Heart left ventricle (tissue), 16 donors: ENCODE measurements at places on chromosomes 2 and 18. TPM values are rescaled to one million over a fixed set of nuclear protein-coding genes. Genes with fewer than 3 reads are reported as not detected.

LINC00305 gene
- not detected for total RNA-seq

SCN9A gene
- total RNA-seq, result 1.1 TPM

C2orf78 gene
- total RNA-seq, result not detected

PAX8 gene
- total RNA-seq, result 0.48 TPM

DUSP19 gene
- 6.0 TPM for total RNA-seq

IL1A gene
- 0.13 TPM for total RNA-seq

PJVK gene
- total RNA-seq, result 1.5 TPM

SERPINB13 gene
- total RNA-seq, result not detected

TMEM37 gene
- total RNA-seq, result 3.0 TPM

FLACC1 gene
- 7.6 TPM for total RNA-seq

ALPI gene
- total RNA-seq, result not detected

WDR12 gene
- 34.0 TPM for total RNA-seq

NGEF gene
- 0.28 TPM for total RNA-seq

SNED1 gene
- 11.1 TPM for total RNA-seq

STEAP3 gene
- 16.9 TPM for total RNA-seq

DYTN gene
- not detected for total RNA-seq

CD8A gene
- not detected for total RNA-seq

FMNL2 gene
- total RNA-seq, result 4.7 TPM

RAPGEF4 gene
- total RNA-seq, result 21.2 TPM

DOK1 gene
- total RNA-seq, result 4.8 TPM

OSR1 gene
- total RNA-seq, result 2.2 TPM

CRACDL gene
- total RNA-seq, result 1.1 TPM

LOXHD1 gene
- 0.32 TPM for total RNA-seq

SLC40A1 gene
- 54.8 TPM for total RNA-seq

GRCh38 chr2:20365249-20365817 is 14.7 kb upstream of the PUM2 start:
- no peak for DNase-seq

- no peak for DNase-seq
Measured at GRCh38 chr2:10559634-10560224, 111.6 kb upstream of the ODC1 start.

DNA sequence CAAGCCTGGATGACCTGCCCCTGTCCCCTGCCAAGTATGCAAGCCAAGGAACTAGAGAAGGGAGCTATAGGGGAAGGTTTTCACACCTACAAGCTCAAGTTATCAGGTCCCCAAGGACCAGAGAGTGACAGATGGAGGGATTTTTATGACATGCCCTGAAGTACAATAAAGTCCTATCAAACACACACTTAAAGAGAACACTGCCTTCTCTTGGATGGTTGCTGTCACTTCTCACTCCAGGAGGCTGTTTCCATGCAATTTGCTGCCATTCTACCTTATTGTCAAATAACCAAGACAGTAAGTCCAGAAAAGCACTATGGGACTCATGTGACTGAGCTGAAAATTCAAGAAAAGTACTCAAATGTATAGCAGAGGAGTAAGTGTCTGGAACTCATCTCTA is 76.6 kb upstream of the DDX18 start:
- DNase-seq, result no peak

DNA sequence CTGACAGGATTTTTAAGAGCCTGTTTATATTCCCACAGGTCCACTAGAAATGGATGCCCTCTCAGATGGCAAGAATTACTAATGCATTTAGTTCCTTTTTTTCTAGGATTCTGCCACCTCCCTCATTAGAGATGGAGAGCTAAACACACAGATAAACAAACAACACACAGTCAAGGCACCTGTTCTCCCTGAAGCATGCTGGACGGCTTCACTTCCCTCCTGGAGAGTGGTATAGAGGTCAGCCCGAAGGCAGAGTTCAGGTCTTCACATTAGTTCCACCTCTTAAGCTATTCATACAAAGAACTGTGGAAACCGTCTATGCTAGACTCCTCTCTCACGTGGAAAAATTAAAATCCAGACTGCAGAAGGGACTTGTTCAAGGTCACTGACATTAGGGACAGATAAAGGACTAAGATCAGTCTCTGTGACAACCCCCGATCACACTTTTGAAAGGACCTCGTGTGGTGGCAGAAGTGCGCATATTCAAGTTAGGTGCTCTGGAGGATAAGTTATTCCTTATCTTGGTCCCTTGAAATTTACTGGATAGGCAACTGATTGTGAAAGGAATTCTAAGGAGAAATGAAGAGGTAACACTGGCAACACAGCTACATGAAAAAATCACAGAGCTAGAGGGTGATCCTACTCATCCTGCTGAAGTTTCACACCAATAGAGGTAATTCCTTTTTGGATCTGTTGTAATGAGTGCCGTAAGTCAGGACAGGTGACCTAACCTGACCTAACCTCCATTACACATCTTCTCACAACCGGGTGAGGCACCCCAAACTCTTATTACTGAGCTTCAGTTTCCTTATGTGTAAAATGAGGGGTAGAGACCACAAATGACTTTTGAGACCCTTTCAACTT is 75.1 kb downstream of the SPRED2 start:
- DNase-seq, result no peak

DNA sequence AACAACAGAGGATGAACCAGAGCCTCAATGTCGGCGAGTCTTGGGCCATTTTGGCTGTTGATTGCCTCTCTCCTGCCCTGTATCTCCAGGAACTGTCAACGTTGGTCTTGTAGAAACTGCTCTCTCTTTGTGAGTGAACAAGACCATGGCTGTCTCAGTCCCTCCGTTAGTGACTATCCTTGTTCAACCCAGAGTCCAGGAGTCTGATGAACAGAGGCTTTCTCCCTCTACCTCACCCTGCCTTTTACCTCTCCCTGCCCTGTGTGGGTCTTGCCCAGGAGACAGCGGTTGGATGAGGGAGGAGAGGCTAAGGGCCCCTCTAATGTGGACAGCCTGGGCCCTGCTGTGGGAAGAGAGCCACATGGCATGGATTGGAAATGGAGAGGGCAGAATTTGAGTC is 32.8 kb downstream of the INPP4A start:
- DNase-seq, result no peak

GRCh38 chr2:133837441-133838094 is 269.3 kb upstream of the NCKAP5 start:
- DNase-seq, result no peak

- no peak for DNase-seq
Measured at GRCh38 chr2:2456721-2457120, 125.6 kb upstream of the MYT1L start.

DNA sequence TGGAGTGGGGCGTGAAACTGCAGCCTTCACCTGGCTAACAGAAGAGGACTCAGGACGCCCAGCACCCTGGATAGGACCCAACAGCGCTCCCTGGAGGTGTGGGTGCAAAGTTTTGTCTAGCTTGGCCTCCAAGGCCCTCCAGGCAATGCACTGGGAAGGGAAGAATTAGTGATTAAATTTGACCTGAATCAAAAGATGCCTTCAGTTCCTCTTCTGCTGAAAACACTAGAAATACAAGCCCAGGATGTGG is 779 bp upstream of the TRIB2 start:
- DNase-seq, result peak; percentile 84

DNA sequence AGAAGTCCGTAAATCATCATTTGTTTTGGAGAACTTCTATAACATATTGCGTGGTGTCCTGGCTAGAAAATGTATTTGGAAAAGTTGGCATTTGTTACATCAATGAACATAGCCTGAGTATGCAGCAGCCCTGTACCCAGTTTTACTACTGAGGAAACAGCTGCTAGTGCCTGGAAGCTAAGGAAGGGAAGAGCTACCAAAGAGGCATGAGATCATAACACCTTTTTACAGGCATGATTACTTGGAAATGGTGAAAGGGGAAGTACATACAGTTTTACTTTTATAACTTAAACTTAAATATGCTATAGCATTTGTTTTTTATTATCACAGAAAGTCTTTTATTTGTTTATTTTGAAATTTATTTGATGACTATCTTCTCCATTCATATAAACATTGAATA is 128.4 kb upstream of the MC4R start:
- DNase-seq, result no peak

DNA sequence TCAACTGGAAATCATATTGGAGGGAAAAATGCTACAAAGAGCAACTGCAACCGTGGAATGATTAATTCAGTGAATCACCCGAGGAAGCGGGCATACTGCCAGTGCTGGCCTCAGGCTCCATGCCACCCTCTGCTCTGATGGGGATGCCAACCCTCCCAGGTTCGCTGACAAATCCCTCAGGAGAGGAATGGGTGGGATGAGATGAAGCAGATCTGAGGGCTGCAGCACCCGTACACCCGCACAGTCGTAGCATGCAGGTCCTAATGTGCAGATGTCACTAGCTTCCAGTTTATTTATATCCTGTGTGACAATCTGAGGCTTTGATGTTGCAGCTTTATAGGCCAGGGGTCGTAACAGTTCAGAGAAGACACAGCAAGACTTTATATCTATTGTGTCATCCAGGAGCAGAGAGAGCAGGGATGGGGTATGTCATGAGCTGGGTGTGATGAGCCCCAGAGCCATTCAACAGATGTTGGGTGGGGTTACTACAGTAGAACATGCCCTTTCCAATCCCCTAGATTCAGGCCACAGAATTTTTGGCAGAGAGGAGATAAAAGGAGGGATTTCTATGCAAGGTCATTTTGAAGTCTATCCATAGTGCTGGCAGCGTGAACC is 44.6 kb downstream of the DPP4 start:
- DNase-seq, result peak; percentile 68

DNA sequence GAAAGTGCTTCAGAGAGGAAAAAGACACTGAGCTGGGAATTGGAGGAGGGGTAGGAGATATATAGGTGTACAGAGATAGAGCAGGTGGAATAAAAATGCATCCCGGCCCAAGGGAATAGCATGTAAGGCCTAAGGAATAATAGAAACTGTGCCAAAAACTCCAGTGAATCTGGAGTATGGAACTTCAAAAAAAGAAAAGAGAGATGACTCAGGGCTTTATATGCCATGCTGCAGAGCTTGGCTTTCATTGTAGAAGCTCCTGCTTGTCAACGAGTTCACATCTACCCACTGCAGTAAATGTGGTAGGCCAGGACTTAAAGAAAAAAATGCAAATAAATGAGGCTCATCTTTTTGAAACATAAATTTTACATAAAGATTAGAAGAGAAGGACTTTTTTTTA is 131.8 kb downstream of the MREG start:
- DNase-seq, result no peak

GRCh38 chr2:58730764-58731487 is 489.8 kb upstream of the FANCL start:
- DNase-seq, result no peak

- no peak for DNase-seq
Measured at GRCh38 chr18:58387716-58388115, 241.2 kb downstream of the ALPK2 start.

DNA sequence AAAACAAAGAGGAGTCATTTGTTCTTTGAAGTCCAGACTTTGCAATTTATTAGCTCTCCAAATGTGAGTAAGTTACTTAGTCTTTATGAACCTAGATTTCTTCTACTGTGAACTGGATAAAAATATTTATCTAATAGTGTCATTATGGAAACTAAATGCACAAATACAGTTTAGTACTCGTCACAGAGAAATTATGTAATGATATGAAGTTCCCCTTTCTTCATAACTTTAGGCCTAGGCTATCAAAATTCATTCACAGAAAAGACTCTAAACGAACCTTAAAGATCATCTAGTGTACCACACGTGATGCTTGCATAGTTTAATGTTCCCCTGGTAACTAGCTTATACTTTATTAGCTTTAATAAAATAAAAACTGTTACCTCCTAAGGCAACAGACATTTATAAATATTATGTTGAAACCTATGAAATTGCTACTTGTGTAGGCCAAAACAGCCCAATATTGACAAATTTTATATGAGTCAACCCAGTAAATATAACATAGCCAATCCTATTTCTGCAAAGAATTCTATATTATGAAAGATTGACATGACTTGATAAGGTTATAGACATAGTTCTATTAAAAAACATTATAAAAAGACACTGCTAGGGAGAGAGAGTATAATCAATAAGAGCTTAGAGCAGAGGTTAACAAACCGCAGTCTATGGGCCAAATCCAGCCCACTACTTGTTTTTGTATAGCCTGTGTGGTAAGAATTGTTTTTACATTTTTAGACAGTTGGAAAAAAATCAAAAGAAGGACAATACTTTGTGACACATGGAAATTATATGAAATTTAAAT is 44.9 kb upstream of the ITPRID2 start:
- no peak for DNase-seq

GRCh38 chr18:9824952-9825371 is 60.8 kb upstream of the TXNDC2 start:
- no peak for DNase-seq

GRCh38 chr2:205696927-205697441 is 14.7 kb downstream of the NRP2 start:
- no peak for DNase-seq

GRCh38 chr2:201758873-201759272 is 21.9 kb downstream of the ALS2 start:
- DNase-seq, result no peak

DNA sequence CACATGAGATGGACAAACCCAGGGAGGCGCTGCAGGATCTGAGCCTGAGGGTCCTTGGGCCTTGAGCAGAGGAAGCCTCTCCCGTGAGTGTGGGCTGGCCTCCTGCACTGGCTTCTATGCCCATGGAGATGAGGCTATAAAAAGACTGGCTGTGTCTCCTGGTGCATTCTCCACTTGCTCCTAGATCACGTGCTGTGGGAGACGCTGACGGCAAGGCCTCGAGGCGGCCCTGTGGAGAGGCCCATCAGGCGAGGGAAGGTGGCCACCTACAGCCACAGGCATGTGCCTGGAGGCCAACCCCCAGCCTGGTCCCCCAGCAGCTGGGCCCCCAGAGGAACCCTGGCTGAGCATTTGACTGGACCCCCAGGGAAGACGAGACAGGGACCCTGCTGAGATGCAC is 198.9 kb downstream of the TWIST2 start:
- no peak for DNase-seq

- peak; percentile 33 for DNase-seq
Measured at GRCh38 chr2:111117598-111118480, 2.9 kb upstream of the BCL2L11 start.

DNA sequence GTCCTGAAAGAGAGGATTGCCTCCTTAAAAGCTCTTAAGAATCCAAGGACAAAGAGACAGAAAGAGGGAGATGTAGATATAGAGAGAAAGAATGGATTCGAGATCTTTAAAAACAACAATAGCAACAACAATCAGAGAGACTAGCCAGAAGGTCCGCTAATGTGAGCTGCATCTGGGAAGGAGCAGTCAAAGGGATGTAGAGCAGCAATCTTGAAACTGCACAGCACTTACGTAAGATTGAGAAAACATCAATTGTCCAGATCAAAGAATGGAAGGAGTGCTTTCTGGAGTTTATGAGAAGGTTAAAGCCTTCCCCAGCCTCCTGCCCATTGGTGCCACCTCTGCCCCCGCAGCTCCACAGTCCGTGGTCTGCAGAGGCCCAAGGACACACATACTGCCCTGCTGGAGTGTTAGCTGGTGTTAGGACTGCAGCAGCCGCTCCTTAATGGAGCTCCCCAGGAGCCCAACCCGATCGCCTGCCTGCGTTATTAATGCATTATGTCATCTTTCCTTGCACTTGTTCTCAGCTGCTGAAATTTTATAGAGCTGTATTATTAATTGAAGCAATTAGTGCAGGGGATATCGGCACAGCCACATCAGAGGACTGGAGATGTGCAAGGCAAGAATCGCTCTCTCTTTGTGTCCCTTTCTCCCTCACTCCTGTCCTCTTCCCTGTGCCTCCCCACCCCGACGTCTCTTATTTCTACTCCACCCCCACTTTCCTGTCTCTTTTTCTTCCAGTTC is 94.2 kb upstream of the STPG4 start:
- no peak for DNase-seq
